Psoas muscle (tissue), 8 donors: ENCODE measurements at places on chromosomes 7 and 10. TPM values are rescaled to one million over a fixed set of nuclear protein-coding genes. Genes with fewer than 3 reads are reported as not detected.

The UCN3 gene
- total RNA-seq, result not detected

The REPIN1 gene
- 112 TPM for total RNA-seq

DNA sequence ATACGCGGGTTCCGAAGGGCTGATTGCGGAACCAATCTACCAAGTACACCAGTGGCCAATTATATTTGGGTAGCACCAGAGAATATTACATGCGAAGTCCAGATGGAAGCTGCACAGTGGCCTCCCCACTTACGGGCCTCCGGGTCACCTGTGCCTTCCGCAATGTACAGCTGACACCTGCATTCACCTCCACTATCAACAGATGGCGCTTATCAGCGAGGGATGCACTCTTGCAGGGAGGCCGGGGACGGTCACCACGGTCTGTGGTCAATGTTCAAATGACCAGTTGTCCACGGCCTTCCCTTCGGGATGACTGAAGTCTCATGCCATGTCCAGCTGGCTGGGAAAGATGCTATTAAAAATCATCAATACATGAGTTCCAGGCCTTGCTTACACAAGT, 47.6 kb downstream of the SLIT1 start:
- DNase-seq, result no peak

GRCh38 chr10:73168465-73168803, 515 bp downstream of the FAM149B1 start:
- no peak for DNase-seq

DNA sequence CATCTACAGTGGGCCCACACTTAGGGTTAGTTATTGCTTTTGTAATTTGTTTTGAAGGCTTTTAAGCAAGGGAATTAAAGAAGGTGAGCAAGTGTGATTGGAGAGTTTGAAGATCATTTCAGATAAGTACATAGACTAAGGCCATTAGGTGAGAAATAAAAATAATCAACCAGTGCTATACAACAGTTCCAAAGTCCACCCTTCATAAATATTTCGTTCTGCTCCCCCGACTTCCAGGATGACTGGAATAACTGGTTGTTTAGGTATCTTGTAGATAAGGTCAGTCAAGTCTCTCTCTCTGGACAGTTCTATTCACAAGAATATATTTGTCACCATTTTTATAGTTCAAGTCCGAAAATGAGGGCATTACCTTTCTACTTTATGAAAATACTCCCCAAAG, 98.0 kb upstream of the MBL2 start:
- DNase-seq, result no peak

The NPFFR1 gene
- not detected for total RNA-seq

GRCh38 chr10:114370199-114370598, 34.1 kb downstream of the AFAP1L2 start:
- DNase-seq, result no peak

DNA sequence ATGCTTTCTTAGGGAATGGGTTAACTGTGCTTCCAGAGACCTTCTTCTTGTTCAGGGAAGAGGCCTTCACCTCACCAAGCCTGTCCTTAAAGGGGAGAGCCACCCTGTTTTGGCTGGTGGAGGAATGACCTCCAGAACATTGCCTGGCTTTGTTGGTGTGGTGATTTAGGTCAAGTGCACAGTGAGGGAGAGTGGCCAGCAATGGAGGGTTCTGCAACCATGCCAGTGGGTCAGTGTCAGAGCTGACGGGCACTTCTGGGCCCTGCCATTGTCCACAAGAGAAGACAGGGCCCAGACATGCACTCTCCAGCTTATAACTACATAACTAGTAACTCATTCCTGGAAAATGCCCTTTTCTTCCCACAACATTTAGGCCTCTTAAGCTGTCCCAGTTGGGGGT, 238.5 kb upstream of the AKR1E2 start:
- no peak for DNase-seq

DNA sequence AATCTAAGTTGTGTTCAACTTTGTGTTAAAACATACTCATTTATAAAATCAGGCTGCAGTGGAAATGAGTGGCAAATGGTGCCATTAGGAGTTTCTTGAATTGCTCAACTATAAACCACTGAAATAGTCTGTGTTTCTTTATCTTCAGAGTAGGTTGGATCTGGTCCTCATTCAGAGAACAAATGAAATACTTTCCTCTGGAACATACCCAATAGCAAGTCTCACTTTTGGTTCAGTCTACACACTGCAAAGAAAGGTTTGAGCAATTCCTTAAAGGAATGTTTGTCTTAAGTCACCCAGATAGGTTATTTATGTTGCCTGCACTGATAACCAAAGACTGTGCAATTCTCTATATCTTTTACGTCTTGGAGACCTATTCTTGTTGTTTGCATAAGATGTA, 62.5 kb downstream of the ABCB4 start:
- DNase-seq, result no peak

- peak; percentile 46 for DNase-seq
These were observed 186.2 kb downstream of the ELFN1 start for GRCh38 chr7:1856161-1856887.

DNA sequence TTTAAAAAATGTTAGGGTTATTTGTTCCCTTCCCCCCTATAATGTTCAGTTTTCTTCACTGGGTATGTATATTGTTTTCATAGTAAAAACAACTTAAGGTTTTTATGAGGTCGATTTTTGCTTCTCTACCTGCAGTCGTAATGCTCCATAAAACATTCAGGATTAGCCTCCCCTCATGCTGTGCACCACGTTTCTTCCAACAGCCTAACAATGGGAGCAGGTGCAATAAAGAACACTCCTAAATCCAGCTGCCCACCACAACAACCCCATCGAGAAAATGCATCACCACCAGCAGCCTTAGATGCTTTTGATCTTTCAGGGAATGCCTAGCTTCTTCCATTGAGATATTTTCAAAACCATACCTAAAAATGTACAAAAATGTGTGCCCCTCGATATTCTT, 111.1 kb downstream of the ADAM12 start:
- DNase-seq, result no peak

DNA sequence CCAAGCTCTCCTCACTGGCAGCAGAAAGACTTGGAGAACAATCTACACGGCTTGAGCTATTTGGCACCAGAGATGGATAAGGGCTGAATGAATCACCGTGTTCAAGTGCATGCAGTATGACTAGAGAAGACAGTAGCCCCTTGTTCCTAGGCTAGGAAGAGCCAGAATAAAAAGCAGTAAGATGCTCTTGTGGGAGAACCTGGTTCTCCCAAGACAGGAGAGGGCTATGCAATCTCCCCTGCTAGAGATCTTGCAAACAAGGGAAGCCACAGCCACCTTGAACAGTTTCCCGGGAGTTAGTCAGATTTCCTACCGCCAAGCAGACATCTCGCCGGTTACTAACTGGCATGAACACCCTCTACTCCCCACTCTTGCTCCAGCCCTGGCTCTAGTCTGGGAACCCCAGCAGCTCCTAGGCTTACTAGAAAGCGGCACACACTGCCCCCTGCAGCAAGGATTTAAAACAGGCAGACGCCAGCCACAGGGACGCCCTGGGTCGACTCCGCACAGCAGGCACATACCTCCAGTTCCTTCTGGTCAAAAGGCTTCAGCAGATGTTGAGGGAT, 107.3 kb downstream of the SMURF1 start:
- peak; percentile 50 for DNase-seq

The EIF3B gene
- 174 TPM for total RNA-seq

DNA sequence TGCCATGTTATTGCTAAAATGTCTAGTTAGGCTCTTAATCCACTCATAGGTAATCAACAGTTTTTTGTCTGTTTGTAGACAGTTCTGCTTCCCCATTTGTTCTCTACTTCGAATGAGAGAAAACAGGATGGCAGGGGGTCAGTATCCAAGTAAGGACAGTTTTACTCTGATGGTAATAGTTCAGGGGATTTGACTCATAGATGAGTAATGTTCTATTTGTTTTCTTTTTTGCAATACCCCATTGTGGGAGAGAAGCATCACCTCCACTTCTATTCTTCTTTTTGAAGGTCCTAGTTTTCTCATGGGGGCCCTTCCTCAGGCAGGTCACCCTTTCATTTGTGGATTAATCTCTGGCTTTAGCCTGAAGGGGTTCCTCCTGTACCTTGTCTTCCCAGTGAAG, 13.9 kb downstream of the PCLO start:
- no peak for DNase-seq

The TRIM4 gene
- total RNA-seq, result 4.5 TPM

DNA sequence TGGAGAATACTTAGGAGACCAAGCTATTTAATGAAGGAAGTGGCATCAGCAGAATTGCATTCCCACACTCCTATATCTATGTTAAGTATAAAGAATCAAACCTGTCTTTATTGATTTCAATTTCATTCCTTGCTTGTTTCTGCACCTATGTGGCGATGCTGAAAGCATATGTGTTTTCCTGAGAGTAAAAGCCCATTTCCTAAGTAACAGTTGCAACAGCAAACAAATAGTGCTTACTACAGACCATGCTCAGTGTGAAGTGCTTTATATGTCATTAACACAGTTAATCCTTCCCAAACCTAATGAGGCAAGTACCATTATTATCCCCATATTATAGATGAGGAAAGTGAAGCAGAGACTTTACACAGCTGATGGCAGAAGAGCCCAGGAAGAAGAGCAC, 552.1 kb downstream of the PARD3 start:
- no peak for DNase-seq

The DRGX gene
- not detected for total RNA-seq

- no peak for DNase-seq
These were observed 202.0 kb downstream of the WDR11 start for GRCh38 chr10:121053151-121053550.

DNA sequence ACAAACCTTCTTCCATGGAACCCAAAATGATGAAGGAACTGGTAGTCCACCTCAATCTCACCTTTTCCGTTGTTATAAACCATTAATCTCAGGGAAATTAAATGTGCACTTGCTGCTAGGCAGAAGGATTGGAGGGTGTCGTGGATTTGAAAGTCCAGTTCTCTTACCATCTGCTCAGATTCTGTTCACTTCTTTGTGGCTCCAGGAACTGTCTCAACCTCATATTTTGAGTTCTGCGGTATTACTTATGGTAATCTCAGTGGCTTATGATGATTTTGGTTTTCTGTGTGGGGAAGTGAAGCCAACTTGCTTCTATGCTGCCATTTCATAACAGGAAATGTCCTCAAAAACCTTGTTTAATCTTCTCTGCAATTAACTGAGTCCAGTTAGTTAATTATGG, 136.4 kb downstream of the CDC14C start:
- DNase-seq, result no peak

GRCh38 chr10:15795036-15795792, 65.1 kb downstream of the MINDY3 start:
- DNase-seq, result no peak

The LOXL4 gene
- 5.7 TPM for total RNA-seq

- no peak for DNase-seq
These were observed 2.4 kb upstream of the MKLN1 start for GRCh38 chr7:131325179-131325840.

The UNCX gene
- total RNA-seq, result not detected

The CALML5 gene
- total RNA-seq, result not detected

DNA sequence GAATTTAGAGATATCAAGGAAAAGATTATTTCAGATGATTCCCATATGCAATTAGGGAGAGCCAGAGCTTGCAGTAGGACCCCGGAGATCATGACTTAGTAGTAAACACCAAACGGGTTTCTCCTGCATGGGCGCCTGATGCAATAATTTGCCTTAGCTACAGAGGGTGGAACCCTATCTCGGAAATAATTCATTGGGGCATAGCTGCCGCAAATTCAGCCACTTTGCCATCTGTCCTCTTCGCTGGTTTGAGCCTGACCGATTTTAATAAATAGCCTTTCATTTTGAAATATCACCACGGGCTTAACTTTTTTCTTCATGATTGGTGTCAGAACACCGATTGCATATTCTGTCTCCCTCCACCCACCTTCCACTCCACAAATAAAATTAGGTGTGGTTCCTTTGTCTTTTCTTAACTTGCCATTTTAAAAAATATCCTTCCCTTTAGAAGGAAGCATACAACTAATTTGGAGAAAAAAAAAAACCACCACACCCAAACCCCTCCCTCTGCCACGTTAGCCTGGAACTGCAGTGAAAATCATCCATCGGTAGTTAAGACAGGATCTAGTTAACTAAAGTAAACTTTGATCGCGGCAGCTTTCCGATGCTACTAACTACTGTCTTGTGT, 1.4 kb downstream of the GARS1 start:
- no peak for DNase-seq

DNA sequence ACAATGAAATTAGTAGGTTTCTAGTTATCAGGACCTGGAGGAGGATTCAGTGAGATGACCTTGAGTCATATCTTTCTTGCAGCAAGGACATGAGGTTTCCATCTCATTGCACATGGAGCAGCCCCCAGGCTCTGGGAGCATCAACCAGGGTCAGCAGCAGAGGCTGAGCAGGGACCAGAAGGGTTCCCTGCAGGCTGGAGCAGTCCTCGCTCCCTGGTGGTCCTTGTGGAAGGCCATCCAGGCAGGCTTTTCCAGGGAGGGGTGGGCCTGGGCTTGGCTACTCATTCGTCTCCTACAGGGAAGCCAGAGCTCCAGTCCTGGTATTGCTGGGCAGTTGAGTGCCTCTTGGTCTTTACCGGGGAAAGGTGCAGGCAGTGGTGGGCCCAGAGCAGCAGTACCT, 587.5 kb downstream of the GLRX3 start:
- DNase-seq, result no peak

The LIPM gene
- total RNA-seq, result not detected

GRCh38 chr7:132065989-132066603, 509.7 kb upstream of the PODXL start:
- DNase-seq, result no peak

- DNase-seq, result no peak
These were observed 202.8 kb upstream of the SMIM30 start for GRCh38 chr7:113321201-113321600.

- no peak for DNase-seq
These were observed 2.6 kb upstream of the TBX20 start for GRCh38 chr7:35256256-35257175.

DNA sequence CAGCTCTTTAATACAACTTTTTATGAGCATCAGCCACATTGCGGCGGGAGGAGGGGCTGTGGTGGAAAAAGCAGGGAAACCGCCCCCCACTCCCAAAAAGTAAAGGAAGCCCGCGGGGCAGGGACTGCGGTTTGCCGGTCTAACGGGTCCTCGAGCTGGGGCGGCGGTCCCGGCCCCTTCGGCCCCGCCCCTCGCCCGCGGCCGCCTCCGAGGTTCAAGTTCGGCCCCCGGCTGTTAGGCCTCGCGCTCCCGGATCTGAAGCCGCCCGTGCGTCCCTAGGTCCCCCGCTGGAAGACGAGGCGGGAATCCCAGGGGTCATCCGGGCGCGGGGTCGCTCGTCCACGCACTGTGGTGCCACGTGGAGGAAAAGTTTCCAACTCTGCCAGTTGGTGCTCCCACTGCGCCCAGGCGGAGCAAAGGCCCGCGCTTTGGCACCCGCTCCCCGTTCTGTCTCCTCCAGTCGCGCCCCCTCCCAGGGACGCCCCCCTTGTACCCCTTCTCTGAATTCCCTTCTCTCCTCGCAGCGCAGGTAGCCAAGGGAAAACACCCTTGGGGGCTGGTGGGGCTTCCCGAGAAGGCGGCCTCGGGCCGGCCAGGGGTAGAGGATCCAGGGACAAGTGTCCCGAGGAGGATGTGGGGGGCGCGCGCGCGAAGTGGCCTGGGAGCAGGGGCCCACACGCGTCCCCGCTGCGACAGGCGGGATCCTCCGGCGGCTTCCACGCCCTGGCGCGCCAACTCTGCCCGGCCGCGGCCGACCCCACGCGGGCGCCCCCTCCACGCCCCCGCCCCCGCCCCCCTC, 798 bp upstream of the AUTS2 start:
- peak; percentile 66 for DNase-seq

- no peak for DNase-seq
These were observed 1.5 kb downstream of the STX1A start for GRCh38 chr7:73717991-73718405.

The ASB10 gene
- 29.6 TPM for total RNA-seq
